ENCODE measurements at places on chromosomes 5 and 9.

DNA sequence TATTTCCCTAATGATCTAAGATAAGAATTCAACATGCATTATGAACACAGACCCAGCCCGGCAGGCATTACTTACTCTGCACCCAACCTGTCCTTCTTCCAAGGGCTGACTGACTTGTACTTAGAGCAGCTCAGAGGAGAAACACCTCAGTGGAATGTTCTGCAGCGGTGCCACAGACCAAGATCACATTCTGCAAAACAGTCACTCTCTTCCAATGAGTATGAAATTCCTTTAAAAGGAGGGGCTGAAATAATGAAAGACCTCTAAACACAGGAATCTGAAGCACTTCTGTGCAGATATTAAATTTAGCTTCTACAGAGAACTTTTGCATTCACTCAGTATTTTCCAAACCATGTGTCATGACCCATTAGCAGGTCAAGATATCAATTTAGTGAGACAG lies 172.9 kb downstream of the ZDHHC21 start:
- DNase-seq: no peak

GRCh38 chr9:131529597-131530545 lies 1.2 kb downstream of the UCK1 start:
- no peak for DNase-seq

DNA sequence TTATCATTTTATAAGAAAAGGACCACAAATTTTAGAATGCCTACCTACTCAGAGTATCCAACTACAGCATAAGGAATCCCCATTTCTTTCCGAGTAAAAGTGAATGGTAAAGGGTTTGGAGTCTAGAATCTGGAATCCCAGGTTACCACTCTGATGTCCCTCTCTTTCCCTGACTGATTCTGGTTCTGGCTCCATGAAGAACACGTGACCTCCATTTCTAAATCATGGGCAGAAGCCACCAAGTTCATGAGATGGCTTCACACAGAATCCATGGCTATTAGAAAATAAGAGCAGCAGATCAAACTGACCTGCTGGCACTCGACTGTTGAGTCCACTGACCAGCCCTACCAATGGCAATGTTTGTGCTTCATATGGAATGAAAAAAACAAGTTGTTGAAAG lies 40.7 kb downstream of the PFDN1 start:
- DNase-seq: no peak

DNA sequence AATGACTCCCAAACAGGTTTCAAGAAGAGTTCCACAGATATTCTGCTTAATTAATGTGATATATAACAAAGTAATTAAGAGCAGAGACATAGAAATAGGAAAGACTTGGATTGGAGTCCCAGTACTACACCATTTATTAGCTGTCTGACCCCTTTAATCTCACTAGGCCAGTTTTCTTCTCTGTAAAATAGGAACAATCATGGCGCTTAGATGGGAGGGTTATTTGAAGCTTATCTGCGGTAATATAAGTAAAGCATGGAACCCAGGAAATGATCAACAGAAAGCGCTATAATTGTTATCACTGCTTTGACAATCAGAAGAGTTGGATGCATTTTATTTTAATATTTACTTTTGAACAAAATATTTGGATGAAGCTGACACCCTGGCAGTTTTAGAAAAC lies 71.3 kb upstream of the IFNE start:
- no peak for DNase-seq

- no peak for DNase-seq
These were observed 73.7 kb upstream of the PJA2 start for GRCh38 chr5:109483395-109483971.

GRCh38 chr5:115494570-115495289 lies 49.8 kb downstream of the FEM1C start:
- no peak for DNase-seq

DNA sequence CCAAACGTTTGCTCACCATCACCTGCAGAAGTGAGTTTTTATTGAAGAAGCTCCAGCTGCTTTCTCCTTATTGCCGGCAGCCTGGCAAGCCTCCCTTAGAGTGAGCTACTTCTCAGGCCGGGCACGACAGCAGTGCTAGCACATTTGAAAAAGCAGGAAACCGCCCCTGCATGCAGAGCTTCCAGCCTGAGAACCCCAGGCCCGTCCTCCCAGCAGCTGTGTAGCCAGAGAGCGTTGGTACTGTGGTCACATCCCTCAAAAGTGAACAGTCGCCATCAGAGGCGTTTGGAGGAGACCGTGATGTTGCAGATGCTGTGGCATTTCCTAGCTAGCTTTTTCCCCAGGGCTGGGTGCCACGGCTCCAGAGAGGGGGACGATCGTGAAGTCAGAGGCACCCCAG lies 23.5 kb downstream of the SLC25A25 start:
- no peak for DNase-seq

DNA sequence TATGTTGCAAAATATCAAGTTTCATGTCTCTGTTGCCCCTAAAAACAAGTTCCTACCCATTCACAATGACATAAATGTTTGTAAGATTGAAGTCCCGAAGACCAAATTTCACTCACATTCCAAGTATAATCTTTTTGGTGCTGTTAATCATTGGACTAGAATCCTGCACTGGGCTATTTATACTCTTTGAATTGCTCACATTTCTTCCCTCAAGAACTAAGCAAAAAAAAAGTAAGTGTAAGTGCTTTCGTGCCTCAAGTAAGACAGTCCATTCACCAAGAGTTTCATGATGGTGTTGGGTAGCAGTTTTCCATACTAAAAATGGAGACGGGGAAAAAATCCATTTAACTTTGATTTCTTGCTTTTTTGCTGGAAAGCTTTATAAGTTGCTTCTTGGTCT lies 242.3 kb downstream of the EBF1 start:
- no peak for DNase-seq

DNA sequence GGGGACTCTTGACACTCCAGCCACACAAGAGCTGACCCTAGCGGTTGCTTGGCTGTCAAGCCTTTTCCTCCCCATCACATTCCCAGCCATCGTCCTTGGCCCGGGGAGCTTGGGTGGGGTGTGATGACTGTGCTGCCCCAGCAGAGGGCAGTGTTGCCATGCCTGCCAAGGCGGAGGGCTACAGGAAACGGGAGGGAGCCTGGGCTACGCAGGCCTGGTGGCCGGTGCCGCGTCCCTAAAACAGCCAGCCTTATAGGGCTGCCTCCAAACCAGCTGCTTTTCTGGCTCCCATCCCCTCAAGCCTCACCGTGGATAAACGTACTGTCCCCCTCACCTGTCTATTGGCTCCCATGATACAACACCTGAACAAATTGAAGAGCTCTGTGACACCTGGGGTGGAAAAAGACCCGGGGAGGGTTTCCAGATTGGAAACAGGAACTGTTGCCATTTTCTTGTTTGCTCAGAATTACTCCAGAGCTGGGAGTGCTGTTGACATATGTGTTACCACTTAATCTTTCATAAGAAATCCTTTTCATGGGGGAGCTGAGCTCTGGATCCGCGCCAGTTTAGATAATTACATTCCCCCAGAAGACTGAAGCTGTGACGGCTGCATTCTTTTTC lies 72.8 kb upstream of the ASTN2 start:
- DNase-seq: no peak

DNA sequence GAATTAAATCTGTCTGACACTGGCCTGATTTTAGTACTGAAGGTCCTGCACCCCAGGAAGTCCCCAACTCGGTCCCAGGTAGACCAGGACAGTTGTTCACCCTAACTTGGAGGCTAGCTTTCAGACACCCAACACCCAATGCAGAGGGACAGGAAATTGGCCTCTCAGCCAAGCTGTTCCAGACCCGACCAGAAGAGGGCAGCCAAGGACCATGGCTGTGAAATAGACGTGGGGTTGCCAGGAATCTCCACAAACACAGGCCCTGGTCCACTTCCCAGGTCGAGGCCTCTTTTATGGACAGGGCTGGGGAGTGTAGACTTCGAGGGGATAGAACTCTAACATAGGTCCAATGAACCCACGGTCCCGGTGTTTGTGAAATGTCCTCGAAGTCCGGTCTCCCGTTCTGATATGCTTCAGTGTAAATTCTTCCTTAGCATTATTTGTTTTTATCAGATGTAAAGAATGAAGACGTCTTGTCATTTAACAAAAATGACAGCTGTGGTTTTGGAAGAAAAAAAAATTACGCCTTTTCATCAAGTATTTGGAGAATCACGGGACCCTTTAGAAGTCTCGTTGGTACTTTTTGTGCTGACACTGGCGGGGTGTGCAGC lies 260.3 kb upstream of the ADAMTS16 start:
- no peak for DNase-seq

GRCh38 chr9:23811633-23812032 lies 14.4 kb downstream of the ELAVL2 start:
- DNase-seq: no peak

GRCh38 chr5:53873235-53873634 lies 312.8 kb downstream of the NDUFS4 start:
- no peak for DNase-seq

GRCh38 chr5:39400713-39401578 lies 23.8 kb downstream of the DAB2 start:
- no peak for DNase-seq

- no peak for DNase-seq
These were observed 54.1 kb downstream of the MAN2A1 start for GRCh38 chr5:109743770-109744212.

DNA sequence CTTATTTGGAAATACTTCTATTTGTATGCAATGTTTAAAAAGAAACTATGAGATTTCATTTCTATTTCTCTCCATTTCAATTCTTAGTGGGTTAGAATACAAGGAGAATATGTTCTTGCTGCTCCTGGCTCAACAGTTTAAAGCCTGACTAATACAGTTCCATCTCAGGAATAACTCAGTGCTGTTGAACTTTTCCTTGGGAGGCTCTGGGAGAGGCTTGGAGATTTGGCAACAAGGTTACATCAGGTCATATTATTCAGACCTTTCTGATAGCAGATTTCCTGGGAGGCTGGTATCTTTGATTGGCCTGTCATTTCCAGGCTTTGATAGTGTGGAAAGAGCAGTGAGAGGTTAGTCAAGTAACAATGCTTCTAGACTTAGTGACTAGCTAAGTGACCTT lies 481.7 kb upstream of the KLF4 start:
- DNase-seq: no peak

DNA sequence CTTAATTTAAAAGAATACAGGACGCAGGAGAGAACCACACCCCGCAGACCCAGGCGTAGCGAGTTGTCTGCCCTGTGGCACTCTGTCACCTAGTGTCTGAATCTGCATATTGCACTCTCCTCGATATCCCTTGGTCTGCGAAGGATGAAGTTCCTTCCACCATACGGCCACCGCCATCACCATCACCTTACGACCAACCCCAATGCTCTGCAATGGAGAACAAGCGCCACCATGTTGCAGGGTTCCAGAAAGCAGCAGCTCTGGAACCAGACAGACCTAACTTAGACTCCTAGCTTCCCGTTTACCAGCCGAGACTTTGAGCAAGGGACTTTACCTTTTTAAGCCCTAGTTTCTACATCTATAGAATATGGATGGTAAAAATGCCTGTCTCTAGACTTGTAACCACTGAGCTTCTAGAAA lies 77.4 kb upstream of the DMRT1 start:
- DNase-seq: no peak

DNA sequence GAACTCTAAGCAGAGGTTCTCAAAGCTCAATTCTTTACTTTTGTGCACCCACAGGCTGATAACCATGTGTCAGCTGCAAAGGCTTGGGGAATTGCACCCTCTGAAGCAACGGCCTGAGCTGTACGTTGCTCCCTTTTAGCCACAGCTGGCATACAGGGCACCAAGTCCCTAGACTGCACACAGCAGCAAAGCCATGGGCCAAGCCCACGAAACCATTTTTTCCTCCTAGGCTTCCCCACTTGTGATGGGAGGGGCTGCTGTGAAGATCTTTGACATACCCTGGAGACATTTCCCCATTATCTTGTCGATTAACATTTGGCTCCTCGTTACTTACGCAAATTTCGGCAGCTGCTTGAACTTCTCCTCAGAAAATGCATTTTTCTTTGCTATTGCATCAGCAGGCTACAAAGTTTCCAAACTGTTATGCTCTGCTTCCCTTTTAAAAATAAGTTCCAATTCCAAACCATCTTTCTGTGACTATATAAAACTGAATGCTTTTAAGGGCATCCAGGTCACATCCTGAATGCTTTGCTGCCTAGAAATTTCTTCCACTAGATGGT lies 23.0 kb downstream of the KIAA0825 start:
- no peak for DNase-seq

GRCh38 chr5:54803471-54804011 lies 181.9 kb downstream of the ESM1 start:
- no peak for DNase-seq

DNA sequence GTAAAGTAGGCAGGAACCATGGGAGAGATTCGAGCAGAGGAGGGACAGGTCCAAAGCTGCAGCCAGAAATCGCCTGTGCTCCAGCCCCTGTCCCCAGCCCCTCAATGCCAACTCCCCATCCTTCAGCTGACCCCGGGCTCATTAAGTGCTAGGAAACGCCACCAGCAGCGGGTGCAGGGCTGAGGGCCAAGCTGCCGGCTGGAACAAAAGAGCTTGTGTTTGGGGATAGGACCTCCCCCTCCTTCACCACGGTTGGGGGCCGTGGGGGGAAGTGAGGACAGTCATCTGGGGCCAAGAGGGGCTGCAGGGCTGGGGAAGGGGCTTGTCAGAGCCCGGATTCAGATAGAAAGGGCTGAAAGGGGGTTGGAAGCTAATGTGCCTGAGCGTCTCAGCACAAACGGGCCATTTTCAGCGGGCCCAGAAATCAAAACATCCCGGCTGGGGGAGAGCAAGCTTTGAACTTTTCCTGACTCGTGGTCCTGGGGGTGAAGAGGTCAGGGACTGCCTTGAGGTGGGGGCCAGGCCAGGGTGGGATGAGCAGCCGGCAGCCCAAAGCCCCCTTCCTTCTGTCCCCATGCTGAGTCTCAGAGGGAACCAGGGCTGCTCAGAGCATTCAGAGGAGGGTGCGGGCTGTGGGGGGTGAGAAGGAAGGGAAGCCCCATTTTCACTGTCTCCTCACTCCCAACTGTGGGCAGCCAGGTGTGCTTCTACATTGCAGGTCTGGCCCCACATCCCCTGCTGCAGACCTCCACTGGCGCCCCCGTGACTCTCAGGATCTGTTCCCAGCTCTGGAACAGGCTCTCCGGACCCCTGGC lies 69.4 kb upstream of the DAB2IP start:
- DNase-seq: no peak

DNA sequence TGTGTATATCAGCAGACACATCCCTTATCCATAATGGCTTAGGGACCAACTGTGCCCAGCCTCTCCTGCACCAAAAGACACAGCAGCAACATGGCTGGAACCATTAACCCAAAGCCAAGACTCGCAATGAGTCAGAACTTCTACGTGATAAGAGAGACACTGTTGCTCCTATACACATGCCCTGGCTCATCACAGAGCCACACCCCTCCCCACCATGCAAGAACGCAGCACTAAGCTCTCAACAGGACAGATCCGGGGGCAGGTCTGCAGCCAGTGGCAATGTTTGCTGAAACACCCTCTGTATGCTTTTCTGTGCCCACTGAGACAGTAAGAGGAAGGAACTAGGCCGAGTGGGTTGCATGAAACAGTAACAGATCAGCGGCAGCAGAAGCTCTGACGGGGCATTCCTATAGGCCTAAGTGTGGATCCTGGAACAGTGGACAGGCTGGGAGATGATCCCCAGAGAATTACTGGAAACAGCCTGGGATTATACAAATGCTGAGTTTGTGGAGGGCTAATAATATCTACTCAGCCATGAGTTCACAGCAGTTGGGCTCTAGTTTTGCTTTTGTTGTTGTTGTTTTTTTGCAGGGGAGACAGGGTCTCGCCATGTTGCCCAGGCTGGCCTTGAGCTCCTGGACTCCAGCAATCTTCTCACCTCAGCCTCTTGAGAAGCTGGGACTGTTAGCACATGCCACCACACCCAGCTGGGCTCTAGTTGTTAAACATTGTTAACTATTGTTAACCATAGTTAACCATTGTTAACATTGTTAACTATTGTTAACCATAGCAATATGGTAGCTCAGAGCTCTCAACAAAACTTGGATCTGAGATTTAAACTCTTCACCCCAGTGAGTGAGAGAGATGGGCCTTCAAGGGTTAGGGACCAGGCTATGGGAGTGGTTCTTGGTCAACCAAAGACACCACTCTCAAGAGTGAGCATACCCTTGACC lies 41.0 kb downstream of the B4GALT1 start:
- DNase-seq: no peak
